NCI-H1417 treated with DMSO at 0.1 percent for 48 hours (cell line): ENCODE measurements at places on chromosomes 13 and 19.

DNA sequence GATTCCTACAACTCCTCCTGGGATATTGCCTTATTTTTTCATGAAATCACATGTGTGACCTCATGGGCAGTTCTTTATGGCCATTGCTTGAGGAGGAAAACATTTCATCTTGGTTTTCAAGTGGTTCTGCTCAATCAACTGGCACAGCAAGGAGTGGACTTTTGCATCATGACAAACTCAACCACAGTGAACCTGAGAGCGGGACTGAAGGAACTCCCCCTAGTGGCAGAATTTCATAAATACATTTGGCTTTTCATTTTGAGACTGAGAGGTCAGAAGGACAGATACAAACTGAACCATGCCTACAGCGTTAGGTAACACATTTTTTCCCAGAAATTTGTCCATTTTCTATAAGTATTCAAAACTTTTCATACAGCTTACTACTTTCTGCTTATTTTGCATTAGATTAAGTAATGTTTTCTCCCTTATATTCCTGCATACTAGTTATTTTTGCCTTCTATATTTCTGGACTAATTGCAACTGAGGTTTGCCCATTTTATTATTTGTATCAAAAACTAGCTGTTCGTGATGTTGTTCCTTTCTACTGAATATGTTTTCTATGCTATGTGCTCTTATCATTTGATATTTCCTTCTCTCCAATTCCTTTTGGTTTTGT, 13.4 kb upstream of the SIGLEC12 start:
- DNase-seq: no peak

DNA sequence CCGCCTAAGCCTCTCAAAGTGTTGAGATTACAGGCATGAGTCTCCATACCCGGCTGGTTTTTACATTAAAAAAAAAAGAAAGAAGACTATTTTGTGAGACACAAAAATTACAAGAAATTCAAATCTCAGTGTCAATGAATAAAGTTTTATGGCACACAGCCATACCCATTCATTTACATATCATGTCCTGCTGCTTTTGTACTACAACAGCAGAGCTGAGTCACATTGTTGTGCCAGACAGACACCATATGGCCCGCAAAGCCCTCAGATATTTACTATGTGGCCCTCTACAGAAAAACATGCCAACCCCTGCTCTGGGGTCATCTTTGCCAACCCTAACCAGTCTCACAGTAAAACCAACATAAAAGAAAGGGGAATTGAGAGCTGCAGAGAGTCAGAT, 5.3 kb downstream of the SMIM7 start:
- no peak for DNase-seq

- no peak for DNase-seq
Observed at GRCh38 chr13:36685927-36686326, 12.1 kb downstream of the SERTM1 start.

DNA sequence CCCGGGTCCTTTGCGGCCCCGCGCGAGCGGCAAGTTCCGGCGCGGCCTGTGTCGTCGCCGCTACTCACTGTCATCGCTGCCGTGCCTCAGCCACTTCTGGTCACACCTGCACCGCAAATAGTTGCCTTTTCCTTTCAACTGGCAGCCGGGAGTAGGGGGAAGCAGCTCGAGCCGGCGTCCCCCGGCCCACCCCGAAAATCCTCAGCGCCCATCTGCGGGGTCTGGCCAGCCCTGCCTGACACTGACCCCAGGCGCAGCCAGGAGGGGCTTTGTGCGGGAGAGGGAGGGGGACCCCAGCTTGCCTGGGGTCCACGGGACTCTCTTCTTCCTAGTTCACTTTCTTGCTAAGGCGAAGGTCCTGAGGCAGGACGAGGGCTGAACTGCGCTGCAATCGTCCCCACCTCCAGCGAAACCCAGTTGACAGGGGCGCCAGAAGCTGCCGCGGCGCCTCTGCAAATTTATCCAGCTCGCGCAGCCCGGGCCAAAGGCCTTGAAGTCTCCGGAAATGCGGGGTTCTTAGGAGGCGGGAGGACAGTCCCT, 1.7 kb downstream of the PDX1 start:
- DNase-seq: no peak

DNA sequence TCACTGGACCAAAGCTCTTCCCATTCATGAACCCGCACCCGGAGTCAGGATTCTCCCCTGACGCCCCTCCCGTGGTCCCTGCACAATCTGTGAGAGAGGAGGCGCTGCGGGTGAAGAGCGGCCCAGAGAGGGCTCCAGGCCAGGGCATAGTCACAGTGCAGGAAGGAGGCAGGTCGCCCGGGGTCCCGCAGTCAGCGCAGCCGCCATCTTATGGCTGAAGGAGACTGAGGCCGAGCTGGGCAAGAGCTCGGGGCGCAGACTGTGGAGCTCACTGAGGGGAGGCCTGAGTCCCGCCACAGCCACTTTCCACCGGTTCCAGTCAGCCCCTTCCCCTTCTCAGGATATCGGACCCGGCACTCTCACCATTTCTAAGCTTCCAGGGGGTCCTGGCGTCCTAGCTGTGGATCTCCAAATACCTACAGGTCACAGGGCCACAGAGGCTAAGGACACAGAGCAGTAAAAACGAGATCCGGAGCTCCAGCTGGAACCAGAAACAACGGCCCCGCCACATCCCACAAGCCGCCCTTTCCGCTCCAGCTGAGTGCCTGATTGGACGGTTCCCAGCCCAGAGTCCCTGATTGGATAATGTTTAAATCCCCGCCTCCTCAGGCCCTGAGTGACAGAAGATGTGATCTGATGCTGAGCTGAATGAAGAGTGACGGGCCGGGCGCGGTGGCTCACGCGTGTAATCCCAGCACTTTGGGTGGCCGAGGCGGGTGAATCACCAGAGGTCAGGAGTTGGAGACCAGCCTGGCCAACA, at the start of gene ZNF99:
Gene ZNF99 (minus strand): TSS at position 501 of the 760 bp plus-strand sequence. CDS start 135 bp downstream, at position 366.
- no peak for DNase-seq
